Fibroblast of skin of left quadriceps (primary cell): ENCODE measurements at places on chromosomes 2 and 18.

DNA sequence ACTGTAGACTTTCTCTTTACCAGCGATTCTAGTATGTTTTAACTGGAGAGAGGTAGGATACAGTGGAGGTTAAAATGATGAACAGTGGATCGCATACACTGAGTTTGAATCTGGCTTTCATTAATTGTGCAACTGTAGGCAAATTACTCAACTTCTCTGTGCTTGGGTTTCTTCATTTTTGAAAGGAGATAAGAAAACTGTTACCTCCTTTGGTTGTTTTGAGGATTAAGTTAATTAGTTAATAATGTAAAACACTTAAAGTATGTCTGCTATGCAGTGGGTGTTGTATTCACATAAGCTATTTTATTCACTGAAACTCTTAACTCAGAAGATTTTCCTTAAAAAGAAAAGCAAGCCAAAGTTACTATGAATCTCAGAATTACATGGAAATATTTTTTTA lies 111.8 kb upstream of the CYP20A1 start:
- DNase-seq, result peak; percentile 37

- no peak for DNase-seq
Observed at GRCh38 chr2:42013409-42013808, 34.4 kb upstream of the PKDCC start.

DNA sequence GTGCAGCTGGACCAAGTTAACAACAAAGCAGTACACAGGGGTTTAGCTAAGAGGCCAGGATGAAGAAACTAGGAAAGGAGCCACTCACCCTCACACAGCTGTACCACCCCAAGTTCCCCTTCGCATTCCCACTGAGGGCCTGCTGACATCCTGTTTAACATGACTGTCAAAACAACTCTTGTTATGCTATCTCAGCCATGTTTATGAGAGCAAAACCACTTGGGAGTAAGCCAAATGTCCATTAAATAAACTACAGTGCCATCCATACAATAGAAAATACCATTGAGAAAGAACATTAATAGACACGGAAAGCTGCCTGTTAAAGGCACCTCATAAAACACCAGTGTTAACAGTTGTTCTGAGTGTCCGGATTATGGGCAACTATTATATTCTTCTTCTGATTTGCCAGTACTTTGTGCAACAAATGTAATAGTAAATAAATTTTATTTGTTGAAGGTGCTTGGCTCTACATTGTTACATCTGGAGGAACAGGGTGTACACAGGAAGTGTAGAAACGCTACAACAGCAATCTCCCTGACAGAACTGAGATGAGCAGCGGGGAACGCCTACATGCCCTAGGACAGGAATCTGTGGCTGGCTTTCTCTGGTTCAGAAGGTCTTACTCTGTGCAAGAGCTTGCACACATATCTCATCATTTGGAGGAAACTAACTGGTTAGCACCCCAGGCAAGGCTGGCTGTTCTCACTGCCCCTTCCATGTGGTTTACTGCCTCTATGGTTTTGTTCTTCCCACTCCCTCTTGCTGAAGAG lies 85.6 kb downstream of the EHD3 start:
- no peak for DNase-seq

DNA sequence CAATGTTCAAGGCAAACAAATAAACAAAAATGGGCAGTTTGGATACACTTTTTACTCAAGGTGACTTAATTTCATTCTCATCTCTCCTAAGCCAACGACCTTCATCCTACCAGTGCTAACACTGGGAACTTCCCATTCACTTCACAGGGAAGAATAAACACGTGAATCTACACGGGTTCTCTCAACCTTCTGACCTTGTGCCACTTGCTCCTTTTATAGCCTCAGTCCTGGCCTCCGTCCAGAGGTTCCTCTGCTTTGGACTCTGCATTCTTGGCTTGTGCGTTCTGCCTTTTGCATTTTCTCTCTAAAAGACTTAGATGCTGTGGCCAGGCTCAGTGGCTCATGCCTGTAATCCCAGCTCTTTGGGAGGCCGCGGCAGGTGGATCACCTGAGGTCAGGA lies 13.8 kb downstream of the ZNF2 start:
- no peak for DNase-seq

GRCh38 chr18:76894566-76895346 lies 72.4 kb downstream of the ZNF236 start:
- DNase-seq, result no peak

DNA sequence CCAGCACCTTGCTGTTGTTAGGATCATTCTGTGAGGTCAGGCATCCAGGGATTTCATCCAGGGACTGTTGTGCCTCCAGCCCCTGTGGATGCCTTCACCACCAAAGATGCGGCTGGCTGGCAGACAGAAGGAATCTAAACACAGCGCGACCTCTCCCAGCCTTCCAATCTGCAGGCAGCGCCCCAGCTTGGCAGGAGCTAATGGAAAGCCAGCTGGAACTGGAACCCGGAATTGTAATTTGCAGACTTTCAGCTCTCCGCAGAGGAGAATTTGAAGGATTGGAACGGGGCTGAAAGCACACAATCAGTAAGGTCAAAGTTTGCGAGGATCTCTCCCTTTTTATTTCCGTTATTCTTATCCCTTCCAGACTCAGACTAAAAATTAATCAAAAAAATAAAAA lies 127.8 kb downstream of the TRIB2 start:
- no peak for DNase-seq

- no peak for DNase-seq
Observed at GRCh38 chr2:204650611-204651010, 105.3 kb downstream of the PARD3B start.

DNA sequence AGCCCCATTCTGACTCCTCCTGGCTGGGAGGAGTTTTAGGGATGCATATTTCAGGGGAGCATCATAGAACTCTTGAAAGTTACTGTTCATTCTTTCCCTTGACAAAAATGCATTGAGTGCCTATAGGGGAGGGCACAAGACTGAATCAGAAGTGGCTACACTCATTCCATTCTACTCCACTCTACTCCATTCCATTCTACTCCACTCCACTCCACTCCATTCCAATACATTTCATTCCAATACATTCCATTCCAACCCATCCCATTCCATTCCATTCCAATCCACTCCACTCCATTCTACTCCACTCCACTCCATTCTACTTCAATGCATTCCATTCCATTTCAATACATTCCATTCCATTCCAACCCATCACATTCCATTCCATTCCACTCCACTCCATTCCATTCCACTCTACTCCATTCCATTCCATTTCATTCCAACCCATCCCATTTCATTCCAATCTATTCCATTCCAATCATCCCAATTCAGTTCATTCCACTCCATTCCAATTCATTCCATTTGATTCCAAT lies 110.8 kb downstream of the LOXHD1 start:
- no peak for DNase-seq

DNA sequence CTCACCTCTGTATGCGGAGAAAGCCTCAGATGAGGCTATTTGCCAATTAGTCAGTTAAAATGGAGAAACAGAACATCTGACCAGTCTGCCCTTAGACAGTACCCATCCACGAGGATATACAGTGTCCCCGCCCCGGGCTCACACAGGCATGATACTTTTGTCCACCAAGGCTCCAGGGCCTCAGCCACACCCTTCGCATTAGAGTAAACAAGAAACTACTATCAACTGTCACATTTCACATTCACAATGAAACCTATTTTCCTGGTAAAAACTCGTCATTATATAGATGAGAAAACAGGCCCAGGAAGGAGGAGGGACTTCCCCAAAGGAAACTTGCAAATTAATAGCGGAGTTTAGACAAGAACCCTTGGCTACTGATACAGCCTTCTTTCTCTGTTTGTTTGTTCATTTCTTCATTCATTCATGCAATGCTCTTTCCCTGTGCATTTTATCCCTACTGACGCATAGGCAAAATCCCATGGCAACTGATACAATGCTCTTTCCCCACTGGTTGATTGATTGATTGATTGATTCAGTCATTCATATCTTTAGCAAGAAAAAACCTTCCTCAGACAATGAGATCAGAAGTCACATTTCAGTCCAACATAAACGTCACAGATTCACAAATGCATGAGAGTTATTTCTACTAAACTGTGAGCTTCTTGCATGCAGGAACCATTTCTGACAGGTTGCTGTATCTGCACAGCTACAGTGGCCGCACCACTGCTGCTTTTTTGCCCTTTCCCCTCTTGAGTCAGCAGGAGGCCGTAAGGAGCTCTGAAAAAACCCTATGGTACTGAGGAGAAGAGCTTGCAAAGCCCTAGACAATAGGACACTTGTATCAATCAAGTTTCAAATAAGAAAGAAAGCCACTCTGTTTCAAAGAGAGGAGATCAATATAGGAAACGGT lies 777.1 kb downstream of the RNF144A start:
- DNase-seq, result no peak

- DNase-seq, result no peak
Observed at GRCh38 chr2:217204358-217204757, 344.5 kb upstream of the TNP1 start.

DNA sequence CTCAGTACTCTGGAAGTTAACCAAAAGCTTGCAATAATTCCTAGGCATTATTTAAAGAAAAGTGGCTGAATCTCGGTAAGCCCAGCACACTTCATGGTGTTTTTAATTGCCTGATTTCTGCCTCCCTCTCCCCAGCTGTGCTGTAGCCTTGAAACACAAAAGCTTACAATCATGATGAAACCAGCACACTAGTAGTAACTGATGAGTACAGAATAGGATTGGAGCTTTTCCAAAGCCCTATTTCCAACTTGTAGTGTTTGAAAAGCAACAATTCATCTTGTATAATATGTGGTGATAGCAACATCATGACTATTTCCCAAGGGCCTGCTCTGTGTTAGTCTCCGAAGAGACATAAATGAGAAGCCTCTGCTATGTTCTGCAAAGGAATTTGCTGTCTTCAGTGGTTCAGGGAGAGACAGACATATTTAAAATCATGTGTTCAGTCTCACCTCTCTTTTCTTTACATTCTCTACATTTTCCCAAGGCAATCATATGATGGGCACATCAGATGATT lies 1015.0 kb downstream of the BCL11A start:
- DNase-seq, result peak; percentile 12

GRCh38 chr2:163198007-163198406 lies 359.4 kb upstream of the KCNH7 start:
- DNase-seq, result no peak

- no peak for DNase-seq
Observed at GRCh38 chr18:77647472-77647871, 397.8 kb downstream of the GALR1 start.

DNA sequence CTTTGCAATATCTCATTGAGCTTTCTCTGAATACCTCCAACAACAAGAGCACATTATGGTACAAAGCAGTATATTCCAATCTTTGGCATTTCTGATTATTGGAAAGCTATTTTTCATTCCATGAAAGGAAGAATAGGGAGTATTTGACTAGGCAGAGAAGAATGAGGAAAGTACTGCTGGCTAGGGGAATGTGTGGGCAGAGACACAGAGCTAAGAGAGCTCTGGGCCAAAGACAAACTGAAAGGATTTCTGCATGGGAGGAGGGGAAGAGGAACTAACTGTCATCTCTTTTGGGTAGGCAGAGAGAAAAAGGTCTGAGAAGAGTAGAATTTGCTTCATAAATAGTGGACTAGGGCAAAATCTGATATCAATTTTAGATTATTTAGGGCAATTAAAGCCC lies 150.8 kb downstream of the CCDC85A start:
- DNase-seq, result no peak
